H7 (cell line): ENCODE measurements at places on chromosomes 6 and 20.

DNA sequence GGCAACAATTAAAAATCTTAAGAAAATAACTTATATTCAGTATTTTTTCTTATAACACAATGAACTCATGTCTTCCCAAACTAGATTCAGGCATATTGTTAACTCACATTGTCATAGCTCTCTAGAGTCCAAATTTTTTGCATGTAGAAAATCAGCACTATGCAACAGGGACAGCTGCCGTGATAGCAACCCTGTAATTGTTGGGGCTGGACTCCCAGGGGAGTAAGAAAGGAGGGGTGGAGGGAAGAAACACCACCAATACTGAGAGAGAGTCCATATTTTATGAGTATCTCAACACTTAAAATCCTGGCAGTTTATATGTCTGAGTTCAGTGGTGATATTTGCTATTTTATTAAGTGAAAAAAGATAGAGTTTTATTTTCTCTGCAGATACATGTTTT, 89.6 kb upstream of the HS3ST5 start:
- peak; percentile 8 for DNase-seq

GRCh38 chr6:25893778-25894177, 19.7 kb upstream of the SLC17A3 start:
- no peak for DNase-seq

GRCh38 chr6:169847141-169847674, 95.8 kb downstream of the ERMARD start:
- no peak for DNase-seq

DNA sequence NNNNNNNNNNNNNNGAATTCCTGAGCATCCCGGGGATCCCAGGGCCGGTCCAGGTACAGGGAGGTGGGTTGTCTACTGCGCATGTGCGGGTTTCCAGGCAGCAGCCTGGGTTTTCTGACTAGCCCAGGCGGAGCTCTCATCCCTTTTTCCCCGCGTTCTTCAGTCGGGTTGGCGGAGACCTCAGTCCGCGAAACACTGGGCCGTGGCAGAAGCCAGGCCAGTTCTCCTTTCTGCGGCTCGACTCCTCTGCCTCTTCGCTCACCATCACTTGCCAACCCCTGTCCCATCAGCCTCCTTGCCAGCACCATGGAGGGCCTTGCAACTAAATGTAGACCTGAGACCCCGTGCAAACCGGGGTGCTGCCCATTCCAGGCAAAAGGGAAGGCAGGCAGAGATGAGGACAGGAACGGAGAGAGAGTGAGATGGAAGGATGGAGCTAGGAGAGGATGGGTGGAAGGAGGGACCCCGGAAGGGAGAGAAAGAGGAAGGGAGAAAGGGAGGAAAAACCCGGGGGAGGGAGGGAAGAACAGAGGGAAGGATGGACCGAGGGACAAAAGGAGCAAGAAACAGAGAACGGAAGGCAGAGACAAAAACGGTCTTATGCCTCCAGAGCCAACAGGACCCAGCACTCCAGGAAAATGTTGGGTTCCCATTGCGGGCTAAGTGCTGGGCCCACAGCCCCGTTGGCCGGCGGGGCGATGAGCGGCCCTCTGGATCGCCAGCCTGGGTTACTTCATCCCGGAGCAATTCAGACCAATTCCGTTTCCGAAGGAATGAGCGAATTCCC, 445.4 kb upstream of the DEFB115 start:
- peak; percentile 46 for DNase-seq

DNA sequence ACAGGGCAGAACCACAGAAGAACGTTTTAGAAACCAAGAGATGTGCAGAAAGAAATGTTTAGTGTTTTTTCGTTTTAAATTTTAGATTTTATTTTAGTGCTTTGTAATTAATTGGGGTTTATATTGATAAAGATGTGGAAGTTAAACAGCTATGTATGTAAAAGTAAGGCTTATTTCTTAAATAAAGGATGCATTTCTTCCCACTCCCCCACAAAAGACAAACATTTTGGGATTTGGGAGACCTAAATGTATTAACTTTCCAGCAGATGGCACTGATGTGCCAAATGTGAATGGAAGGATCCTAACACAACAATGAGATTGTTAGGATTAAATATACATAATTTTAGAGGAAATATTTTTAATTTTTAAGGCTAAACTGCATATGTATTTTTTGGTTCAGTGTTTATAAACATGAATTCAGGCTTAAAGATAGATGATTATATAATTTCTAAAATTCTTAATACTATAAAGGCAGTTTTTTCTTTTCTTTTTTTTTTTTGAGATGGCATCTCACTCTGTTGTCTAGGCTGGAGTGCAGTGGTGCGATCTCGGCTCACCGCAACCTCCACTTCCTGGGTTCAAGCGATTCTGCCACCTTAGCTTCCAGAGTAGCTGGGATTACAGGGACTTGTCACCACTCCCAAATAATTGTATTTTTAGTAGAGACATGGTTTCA, 12.0 kb downstream of the PFDN4 start:
- no peak for DNase-seq

GRCh38 chr6:88662653-88663174, 300.7 kb downstream of the RNGTT start:
- no peak for DNase-seq

DNA sequence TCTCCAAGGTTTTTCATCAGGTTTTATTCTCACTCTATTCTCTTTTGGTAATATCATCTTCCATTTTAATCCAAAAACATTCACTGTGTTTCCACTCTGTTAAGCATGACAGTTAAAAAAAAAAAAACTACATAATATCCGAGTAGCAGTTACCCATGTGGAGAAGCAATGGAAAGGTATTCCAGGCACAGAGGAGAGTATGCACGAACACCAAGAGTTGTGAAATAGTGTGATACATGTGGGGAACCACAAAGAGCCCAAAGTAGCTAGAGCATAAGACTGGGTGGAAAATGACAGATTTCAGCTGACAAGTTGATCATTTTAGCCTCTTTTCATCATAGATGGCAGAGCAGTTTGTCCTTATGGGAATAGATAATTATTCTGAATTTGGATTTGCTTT, 19.9 kb upstream of the FBXL4 start:
- no peak for DNase-seq

DNA sequence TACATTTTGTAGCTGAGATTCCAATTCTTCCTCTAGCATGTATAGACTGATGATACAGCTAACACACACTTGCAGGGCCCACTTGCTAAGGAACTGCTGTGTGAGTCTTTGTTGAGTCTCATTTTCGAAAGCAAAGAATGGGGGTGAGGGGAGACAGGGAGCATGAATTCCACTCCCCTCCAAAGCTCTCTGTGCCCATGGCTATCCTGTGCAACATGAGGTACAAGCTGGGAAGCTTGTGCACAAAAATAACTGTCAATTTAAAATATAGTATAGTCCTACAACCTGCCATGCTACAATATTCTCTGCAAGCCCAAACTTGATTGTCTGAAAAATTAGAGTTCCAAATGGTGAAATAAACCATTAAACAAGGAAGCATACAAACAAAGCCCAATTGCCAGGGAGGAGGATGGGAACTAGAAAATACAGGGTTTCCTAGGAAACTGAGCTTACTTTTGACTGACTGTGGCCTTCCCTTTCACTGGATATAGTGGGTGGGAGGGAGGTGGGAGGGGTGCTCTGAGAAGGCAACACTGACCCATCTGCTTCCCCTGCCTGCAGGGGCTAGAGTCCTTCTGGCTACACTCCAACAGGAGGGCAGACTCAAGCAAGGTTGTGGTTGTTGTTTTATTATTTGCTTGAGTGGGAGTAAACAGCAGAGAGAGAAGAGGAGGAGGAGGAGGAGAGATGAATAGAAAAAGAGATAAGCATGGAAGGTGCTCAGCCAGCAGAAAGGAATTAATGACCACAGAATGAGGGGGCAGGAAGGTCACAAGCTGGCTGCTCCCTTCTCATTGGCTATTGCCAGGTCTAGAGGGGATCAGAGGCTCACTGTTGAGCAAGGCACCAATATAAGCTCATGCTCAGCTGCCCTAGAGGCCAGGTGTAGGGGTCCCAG, 84.6 kb downstream of the FYN start:
- no peak for DNase-seq

- no peak for DNase-seq
Observed at GRCh38 chr6:142693441-142693840, 251.5 kb downstream of the HIVEP2 start.

- DNase-seq: no peak
Observed at GRCh38 chr6:121944354-121944753, 455.1 kb upstream of the HSF2 start.

DNA sequence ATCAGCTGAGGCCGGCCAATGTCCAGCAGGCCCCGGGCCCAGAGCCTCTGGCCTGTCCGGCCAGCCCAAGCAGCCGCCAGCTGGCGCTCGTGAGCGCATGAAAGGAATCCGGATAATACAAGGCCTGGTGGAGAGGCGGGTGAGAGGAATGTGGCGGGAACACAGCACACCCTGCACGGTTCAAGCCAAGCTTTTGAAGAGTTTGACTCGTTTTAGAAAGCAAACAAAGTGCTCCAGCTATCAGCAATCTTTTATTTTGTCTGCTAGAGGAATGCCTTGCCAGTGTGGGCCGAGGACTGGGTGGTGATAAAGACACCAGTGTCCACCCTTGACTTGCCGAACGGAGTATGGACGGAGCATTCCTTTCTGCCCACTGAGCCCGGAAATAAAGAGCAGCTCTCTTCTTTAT, 9.3 kb upstream of the NEDD9 start:
- peak; percentile 91 for DNase-seq

- DNase-seq: peak; percentile 65
Observed at GRCh38 chr6:15242937-15243614, 2.8 kb upstream of the JARID2 start.

DNA sequence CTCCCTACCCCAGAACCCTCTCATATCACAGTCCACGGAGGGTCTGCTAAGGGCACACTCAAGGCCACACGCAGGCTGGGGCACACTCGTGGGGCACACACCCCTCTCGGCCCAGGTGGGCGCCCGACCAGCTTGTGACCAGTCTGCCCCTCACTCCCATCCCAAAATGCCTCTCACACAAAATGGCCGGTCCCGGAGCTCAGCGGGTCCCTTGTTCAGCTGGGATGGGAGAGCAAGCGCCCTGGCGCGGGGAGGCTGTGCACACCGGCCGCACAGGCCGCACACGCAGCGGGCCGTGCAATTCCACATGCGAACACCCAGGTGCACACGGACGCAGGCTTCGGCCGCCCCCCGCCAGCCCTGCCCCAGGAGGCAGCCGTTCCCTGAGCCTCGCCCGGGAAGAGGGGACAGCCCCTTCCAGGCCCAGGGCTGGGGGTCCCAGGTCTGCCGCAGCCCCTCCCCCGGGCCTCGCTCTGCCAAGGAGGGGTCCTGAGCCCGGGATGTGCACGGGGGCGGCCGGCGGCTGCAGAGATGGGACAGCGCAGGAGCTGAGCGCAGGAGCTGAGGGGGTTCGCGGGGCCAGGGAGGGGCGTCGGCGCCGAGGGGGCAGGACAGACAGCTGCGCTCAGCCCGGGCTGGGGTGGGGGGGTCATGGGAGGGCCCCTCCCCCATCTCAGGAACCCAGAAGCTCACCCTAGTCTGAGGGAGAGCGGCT, 1.3 kb downstream of the KCNQ2 start:
- DNase-seq: peak; percentile 87
